ENCODE measurements at places on chromosomes 11 and 22. TPM values are rescaled to one million over a fixed set of nuclear protein-coding genes. Genes with fewer than 3 reads are reported as not detected.

GPR83 gene
- total RNA-seq, result 0.09 TPM

SAA1 gene
- 3.3 TPM for total RNA-seq

SLC25A18 gene
- total RNA-seq, result 0.85 TPM

CBLIF gene
- not detected for total RNA-seq

SMC1B gene
- total RNA-seq, result 0.03 TPM

CSRP3 gene
- total RNA-seq, result not detected

KCNJ11 gene
- total RNA-seq, result 7.0 TPM

KLHL35 gene
- total RNA-seq, result 0.75 TPM

RASSF10 gene
- 0.70 TPM for total RNA-seq

All from A549 treated with AZD2906 at 1 μM for 4 hours (cell line).